ENCODE measurements at places on chromosomes 2 and 18.
A peak's percentile ranks its signal among the peaks of the same experiment; 100 is the strongest.

- no peak for DNase-seq
Observed at GRCh38 chr18:58316396-58317342, 272.6 kb downstream of the NEDD4L start.

DNA sequence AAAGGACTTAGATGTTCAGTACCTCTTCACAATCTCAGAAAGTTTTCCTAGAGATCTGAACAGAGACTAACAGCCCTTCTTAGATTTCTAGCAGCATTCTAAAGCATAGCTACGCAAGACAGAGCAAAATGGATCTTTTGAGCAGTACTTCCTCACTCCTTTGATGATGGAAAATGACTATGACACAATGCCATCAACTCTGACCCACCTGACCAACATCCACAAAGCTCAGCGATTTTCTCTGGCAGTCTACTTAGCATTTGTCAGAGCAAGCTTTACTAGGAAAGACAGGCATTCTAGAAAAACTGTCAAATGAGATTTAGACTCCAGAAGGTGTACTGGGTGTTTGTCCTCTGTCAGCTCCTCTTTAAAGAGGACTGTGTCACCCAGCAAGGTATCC, 180.9 kb upstream of the ACVR2A start:
- DNase-seq = no peak

DNA sequence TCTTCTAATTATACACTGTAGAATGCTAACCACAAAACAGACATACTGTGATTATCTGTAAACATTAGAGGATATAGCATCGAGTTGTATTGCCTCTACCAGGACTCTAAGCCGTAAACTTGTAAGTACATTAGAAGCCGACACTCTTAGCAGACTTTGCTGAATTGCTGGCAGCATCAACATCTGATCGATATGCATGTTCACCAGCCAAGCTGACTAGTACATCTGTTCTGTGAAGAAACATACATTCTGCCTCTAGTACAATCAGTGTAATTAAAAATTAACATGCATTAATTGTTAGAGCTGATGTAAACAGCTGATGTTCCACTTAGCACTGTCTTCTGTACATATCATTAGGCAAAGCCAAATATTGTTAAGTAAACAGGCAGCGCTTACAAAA, 502.2 kb downstream of the NR4A2 start:
- DNase-seq = no peak

- no peak for DNase-seq
Observed at GRCh38 chr2:72780477-72780876, 45.4 kb downstream of the EXOC6B start.

GRCh38 chr18:78542204-78542603, 437.4 kb upstream of the SALL3 start:
- DNase-seq = no peak

- DNase-seq = no peak
Observed at GRCh38 chr2:137952586-137953129, 11.6 kb upstream of the HNMT start.

GRCh38 chr2:143142598-143142997, 13.4 kb downstream of the ARHGAP15 start:
- DNase-seq = no peak

- DNase-seq = peak; percentile 4
Observed at GRCh38 chr2:75199428-75200011, at the start of gene TACR1. TACR1 (minus strand) TSS chr2:75199520; CDS start chr2:75198934, 586 bp downstream.

- DNase-seq = no peak
Observed at GRCh38 chr2:8994386-8994785, 9.1 kb downstream of the MBOAT2 start.

- DNase-seq = no peak
Observed at GRCh38 chr2:176582176-176582575, 312.9 kb downstream of the MTX2 start.

- DNase-seq = peak; percentile 23
Observed at GRCh38 chr2:10036095-10036884, 7.1 kb upstream of the KLF11 start.

- DNase-seq = no peak
Observed at GRCh38 chr2:68747900-68748299, 13.3 kb downstream of the ARHGAP25 start.

- DNase-seq = no peak
Observed at GRCh38 chr2:42118754-42119569, 50.2 kb upstream of the EML4 start.

All from stimulated activated CD8-positive, alpha-beta memory T cell treated with anti-CD3 and anti-CD28 coated beads, Interleukin-15, amount 100 ng/mL, for 4 hours (primary cell).